ENCODE measurements at places on chromosomes 3 and 15. TPM values are rescaled to one million over a fixed set of nuclear protein-coding genes. Genes with fewer than 3 reads are reported as not detected.

The TRAT1 gene
- not detected for total RNA-seq

The FBXO40 gene
- not detected for total RNA-seq

The THAP10 gene
- total RNA-seq = 4.0 TPM

The C2CD4A gene
- not detected for total RNA-seq

The DAPK2 gene
- total RNA-seq = 4.6 TPM

The TEX55 gene
- total RNA-seq = not detected

The IL12A gene
- total RNA-seq = 1.3 TPM

The GRM2 gene
- 0.44 TPM for total RNA-seq

Measured in MCF 10A (cell line).